ENCODE measurements at places on chromosomes 2 and 18.

- no peak for DNase-seq
These were observed 480.0 kb downstream of the RIT2 start for GRCh38 chr18:42635378-42636048.

GRCh38 chr18:12990641-12990966, 558 bp upstream of the CEP192 start:
- DNase-seq = no peak

DNA sequence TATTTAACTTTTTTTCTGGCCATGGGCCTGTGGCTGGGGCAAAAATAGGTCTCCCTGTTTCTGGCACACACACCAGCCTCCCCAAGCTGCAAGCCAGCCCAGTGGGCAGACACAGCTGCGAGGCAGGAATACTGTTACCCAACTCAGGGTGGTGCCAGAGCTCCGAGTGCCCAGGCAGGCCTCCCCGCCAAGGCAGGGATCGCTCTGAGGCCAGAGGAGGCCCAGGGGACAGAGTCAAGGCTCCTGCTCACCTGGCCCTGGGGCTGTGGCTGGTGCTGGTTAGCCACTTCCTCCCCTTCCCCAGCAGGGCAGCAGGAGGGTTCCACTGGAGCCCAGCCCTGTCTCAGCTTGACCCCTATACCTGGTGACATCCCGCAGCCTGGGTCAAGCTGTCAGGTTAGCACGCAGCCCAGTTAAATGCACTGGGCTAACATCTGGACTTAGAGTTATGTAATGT, 67.1 kb upstream of the EPAS1 start:
- no peak for DNase-seq

- no peak for DNase-seq
These were observed 7.5 kb downstream of the KCNG3 start for GRCh38 chr2:42486145-42486906.

DNA sequence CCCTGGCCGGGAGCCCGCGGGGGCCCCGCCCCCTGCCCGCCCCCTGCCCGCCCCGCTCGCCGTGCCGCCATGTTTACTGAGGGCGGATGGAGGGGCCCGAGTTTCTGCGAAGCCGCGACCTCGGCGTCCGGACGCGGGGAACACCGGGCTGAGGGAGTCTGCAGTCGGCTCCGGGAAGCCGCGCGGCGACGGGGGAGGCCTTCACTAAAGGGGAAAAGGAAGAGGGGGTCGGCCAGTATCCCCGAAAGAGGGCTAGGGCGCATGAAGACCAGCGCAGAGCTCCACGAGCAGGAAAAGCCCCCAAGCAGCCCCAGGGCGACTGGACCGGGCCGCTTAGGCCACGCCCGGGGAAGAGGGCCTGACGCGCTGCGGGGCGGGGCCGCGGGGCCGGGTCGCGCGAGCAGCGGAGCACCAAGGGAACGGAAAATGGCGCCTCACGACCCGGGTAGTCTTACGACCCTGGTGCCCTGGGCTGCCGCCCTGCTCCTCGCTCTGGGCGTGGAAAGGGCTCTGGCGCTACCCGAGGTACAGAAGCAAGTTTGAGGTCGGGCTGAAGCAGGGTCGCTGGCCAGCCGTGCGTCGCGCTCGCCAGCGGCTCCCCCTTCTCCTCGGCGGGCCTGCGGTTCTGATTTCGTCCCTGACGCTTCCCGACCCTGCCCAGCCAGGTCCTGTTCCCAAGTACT, at the start of the genes ATRAID and SLC5A6:
Gene ATRAID (plus strand): TSS at position 99 of the 683 bp plus-strand sequence. CDS start 328 bp downstream, at position 427.
Gene SLC5A6 (minus strand): TSS at position 326 of the 683 bp plus-strand sequence. CDS start 4,618 bp downstream, outside the sequence.
- peak; percentile 91 for DNase-seq

DNA sequence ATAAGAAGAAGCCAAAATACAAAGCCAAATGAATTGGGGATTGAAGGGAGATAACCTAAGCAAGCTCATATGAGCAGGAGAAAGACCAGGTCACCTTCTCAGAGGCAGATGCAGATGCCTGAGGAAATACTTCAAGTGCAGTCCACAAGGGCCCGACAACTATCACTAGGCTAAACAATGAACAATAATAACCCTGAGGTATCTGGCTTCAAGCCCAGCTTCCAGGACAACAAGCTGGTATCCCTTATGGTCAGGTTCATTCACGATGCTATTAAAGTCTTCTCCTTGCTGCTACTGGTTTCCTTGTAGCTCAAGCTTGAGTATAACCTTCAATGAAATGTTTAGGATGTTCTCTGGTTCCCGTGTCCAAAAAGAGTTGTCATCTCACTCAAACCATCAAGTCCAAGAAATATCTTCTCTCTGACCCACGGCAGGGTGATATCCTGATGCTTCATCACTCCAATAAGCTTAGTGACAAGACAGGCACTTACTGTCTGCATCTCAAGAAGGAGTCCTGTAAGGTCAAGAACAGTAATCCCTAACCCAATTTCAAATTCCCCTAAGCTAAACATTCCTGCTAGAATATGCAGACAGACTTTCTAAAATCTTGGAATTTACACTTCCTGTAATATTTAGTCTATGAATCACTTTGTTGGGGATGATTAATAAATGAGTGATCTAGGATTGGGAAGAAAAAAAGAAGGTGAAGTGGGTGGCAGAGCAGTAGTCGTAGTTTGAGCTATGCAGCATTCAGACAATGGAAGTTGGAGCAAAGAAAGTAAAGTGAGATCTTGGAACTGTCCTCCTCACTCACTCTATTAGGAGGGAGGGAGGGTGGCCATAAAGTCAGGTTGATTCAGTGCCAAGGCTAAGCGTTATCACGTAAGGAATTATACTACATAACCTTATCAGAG, 33.1 kb downstream of the CHN1 start:
- peak; percentile 17 for DNase-seq

DNA sequence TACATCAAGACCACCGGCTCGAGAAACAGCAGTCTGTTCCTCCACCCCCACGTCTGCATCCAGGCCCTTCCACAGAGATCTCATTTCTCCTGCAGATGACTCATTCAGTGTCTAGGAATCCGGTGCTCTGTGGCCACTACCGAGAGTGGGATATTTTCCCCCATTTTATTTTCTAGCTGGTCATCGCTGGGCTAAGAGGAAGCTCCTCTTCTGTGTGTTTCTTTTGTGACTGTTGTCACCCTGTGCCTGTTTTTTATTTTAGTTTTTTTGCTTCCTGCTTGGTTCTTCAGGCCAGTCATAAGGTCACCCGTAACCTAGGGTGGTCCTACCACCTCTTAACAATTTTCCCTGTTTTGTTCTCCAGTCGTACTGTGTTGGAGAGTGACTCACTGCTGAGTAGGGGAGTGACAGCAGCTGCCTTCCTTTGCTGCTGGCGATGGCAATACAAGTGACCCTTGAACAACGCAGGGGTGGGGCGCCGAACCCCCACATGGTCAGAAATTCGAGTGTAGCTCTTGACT, 6.7 kb downstream of the RAMP1 start:
- DNase-seq = no peak

DNA sequence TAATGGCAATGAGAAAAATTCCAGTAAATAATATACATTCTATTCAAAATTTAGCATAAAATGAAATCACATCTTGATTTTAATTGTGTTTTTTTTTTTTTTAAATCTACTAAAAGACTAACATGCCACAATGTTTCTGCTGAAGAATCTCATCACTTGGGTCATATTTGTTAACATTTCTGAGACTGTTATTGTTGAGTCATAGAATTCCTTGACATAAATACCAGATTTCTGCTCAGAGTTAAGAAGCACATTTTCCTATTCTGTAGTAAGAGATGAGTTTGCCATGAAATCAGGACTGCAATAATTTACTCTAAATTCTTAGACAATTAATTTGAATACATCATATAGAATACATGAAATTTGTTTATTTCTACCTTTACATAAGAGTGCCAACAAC, 154.9 kb upstream of the KYNU start:
- DNase-seq = no peak

- DNase-seq = peak; percentile 66
These were observed 656.4 kb downstream of the MBD2 start for GRCh38 chr18:53567929-53568574.

DNA sequence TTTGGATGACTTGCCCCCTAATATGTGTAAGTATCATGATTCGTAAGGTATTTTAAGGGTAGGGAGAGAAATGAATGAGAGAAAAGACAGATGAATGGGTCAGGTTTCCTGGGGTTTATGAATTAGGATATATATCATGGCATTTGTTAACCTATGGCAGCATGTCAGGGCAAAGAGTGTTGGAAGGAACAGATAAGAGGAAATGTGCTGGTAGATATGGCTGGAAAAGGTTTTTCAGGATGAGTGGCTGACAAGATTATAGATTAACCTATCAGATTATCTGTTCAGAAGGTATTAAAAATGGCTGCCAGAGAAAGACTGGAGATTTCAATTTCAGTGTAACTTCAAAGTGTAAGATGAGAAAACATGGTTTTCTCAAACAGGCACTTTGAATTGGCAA, 67.8 kb downstream of the SRBD1 start:
- no peak for DNase-seq

DNA sequence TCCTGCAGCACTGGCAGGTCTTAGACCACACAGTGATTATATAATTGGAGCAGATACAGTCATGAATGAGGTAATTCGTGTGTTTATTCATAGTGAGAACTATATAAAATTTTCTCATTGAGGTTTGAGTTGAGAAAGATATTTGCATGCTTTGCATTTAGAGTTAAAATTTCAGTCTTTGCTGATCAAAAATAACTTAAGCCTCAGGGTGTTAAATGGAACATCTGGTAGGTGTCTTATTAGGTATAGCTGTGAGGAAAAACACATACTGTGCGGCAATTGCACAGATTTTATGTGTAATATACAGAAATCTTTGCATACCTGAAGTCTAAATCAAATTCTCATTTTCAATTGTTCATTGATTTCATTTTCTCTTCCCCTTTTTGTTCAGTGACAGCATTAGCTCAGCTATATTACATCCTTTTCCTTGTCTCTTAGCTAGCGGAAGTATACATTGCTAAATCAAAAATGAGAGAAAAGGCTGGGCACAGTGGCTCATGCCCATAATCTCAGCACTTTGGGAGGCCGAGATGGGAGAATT, 21.2 kb downstream of the GORASP2 start:
- DNase-seq = no peak

DNA sequence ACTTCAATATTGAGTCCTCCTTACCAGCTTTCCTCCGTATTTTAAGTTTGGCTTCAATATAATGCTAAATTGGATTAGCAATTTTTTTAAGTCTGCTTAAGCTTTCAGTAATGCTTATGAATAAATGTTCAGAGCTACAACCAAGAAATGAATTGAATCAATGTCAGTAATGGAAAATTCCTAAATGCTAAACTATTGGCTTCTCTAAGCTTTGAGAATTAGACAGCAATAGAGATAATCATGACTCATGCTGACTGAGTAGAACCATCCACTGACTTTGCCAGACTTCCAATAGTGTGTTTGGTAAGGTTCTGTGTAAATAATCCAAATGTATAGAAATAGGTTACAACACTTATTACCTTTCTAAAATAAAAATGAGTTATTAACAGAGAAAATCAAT, 8.9 kb upstream of the PDE1A start:
- DNase-seq = no peak

DNA sequence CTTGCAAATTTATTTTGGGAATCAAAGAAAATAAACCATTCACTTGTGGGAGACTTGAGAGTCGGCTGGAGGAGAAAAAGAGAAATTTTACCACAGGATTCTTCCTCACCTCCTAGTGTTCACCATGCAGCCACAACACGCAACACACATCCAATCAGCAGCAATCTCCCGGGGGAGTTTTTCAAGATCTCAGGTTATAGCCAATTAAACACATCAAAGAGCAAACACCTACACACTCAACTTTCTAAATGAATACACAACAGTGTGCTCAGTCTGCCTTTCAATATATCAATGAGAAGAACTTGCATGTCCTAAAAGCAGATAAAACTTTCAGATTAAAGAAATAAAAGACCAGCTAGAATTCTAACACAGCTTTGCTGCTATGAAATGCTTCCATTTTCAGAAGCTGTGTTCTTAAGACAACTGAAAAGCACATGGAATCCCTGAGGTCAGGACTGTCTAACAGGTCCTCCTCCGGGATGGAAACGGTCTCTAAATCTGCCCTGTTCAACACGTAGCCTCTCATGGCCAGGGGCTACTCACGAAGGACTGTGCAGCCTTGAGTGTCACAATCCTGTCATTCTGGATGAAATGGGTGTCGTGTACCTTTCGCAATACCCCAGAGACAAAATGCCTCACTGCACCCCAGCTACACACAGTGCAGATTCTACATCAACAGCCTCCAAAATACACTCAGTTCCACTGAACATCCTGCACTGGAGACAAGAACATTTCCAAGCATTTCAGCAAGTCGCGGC, 84.2 kb downstream of the ZNF516 start:
- no peak for DNase-seq

DNA sequence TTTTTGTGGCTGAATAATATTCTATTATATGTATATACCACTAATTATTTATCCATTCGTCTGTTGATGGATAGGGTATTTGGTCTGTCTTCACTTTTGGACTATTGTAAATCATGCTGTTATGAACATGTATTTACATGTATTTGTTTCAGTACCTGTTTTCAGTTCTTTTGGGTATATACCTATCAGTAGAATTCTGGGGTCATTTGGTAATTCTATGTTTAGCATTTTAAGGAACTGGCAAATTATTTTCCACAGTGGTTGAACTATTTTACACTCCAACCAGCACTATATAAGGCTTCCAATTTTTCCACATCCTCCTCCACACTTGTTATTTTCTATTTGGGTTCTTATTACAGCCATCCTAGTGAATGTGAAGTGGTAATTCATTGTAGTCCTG, 12.4 kb upstream of the TANK start:
- no peak for DNase-seq

GRCh38 chr2:150589681-150590080, 102.2 kb upstream of the RND3 start:
- peak; percentile 10 for DNase-seq

DNA sequence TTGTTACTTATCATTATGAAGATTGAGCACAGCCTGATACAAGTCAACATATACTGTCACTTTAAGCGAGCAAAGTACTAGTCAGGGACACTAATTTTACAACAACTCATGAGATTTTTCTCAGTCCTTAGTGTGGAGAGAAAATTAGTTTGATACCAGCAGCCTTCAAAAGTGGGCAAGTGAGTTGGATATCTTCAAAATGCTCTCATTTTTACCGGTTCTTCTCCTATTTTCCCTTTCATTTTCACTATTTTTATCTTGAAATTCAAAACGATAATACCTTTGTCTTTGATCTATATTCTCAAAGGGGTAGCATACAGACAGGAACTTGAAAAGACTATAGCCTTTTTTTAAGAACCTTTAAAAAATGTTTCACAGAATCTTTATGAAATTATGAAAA, 52.0 kb upstream of the UBXN4 start:
- no peak for DNase-seq

- DNase-seq = no peak
These were observed 1073.1 kb upstream of the FANCL start for GRCh38 chr2:59314031-59314766.

DNA sequence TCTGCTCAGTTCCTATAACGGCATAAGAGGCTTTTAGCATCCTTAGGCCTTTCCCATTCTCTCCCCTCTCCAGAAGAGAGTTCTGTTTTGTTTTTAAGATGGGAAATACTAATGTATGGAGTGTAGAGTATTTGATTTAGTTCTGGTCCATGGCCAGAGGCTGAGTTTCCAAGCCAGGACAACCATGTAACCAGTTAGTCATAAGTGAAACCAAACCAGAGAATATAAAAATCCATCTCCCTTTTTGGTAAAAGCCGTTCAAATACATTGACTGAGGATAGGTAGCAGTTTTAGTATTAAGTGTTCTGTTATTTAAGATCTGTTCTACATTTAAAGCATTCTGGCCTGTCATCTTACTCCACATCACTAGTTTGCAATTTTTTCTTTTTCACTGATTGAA, 3.1 kb downstream of the PSMD1 start:
- no peak for DNase-seq
